ENCODE measurements at places on chromosomes 2 and 18. TPM values are rescaled to one million over a fixed set of nuclear protein-coding genes. Genes with fewer than 3 reads are reported as not detected.
A peak's percentile ranks its signal among the peaks of the same experiment; 100 is the strongest.

DNA sequence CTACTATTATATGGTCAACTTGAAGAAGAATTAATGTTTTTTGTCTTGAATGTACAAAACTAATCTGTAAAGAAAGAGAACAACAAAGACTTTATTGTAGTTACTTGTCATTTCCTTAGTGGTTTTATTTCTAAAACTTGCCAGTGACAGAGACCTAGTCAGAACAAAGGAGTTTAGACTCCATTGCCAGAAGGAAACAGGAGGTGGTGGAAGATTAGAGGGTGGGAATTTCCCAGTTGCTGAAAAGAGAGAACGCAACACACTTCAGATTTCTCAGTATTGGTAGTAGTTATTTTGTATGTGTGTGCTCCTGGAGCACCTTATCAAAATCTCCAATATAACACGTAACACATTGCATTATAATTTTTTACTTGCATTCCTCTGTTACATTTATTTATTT is 81.4 kb downstream of the CDCA7 start:
- peaks cover 11% of the 10 kb centered on the region for H3K4me1 ChIP-seq
- H3K4me3 ChIP-seq, result no peak overlapping the region

Gene ANKRD23
- 0.71 TPM for total RNA-seq

Gene REG1B
- not detected for total RNA-seq

- no peaks in the 10 kb centered on the region for H3K27me3 ChIP-seq
- H3K27ac ChIP-seq, result peak overlapping the region; percentile 91
- H3K4me3 ChIP-seq, result peak overlapping the region; percentile 88
- H3K4me1 ChIP-seq, result peaks cover 17% of the 10 kb centered on the region
- peaks cover 5% of the 10 kb centered on the region for H3K36me3 ChIP-seq
- no peak for DNase-seq
These were observed 91.2 kb downstream of the HDAC4 start for GRCh38 chr2:239309398-239310245.

DNA sequence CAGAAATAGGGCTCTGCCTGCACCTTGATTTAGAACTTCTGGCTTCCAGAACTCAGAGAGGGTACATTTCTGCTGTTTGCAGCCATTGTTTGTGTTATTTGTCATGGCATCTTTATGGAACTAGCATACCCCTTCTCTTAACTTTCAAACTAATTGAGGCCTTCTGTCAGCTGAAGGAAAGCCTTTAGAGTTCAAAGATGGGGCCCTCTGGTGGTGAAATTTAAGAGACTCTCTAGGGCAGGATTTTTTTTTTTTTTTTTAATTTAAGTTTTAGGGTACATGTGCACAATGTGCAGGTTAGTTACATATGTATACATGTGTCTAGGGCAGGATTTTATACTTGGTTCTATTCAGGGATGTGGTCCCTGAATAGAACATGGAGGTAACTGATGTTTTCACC is 260.6 kb upstream of the LINC00305 start:
- H3K27me3 ChIP-seq, result no peaks in the 10 kb centered on the region
- DNase-seq, result no peak
- no peaks in the 10 kb centered on the region for H3K36me3 ChIP-seq
- no peaks in the 10 kb centered on the region for H3K4me1 ChIP-seq
- no peak overlapping the region for H3K27ac ChIP-seq

DNA sequence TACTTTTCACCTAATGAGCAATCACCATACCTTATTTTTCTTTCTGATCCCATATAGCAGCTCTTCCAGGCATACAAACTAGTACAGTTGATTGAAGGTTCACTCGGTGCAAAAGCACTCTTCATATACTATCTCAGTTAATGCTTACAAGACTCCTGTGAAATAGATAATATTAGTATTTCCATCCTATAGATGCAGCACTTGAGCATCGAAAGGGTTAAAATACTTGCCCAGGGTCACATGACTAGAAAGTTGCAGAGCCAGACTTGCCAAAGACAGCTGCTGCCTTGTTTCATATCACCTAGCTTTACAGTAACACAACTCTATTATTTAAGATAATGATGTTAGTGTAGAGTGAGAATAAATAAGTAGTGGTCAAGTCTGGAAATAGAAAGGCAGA is 466.0 kb upstream of the TNP1 start:
- H3K4me1 ChIP-seq, result peaks cover 33% of the 10 kb centered on the region
- no peak overlapping the region for H3K4me3 ChIP-seq
- H3K27me3 ChIP-seq, result no peaks in the 10 kb centered on the region

Gene CDCA7
- total RNA-seq, result 9.1 TPM

DNA sequence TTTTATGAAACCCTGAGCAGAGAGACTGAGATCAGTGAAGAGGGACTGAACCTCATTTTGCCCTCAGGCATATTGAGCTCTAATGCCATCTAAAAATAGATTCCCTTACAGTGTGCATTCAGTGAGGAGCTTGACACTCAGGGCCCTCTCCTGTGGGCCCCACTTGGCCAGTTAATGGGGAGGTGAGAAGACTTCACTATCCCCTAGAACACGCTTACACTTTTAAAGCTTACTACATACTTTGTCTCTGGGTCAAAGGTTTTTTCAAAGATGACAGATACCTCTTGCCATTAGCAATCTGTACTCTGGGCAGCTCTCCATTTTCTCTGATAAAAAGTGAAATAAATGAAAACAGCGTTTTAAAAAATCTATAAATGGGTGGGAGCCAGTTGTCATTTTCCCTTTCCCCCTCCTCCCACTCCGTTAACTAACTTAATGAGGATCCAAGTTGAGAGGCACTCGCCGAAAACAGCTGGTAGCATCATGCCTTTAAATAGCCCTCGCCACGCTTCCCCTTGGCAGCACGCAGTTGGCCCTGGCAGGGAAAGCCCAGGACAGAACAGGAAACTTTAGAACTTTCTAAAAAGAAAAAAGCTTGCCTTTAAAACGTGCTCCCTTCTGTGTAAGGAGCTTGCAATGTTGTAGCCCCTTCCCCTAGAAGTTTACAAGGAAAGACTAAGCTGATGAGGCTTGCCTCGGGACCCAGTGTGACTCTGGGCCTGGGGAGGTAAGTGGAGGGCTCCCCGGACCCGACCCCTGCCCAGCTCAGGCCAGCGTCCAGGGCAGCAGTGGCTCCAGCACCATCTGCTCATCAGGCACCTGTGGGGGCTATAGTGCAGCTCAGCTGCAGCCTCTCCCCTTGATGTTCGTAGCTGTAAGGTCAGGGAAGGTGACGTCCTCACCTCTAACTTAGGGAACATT is 58.8 kb upstream of the FOSL2 start:
- no peak overlapping the region for H3K27ac ChIP-seq
- no peak for DNase-seq
- H3K27me3 ChIP-seq, result no peaks in the 10 kb centered on the region
- peaks cover 17% of the 10 kb centered on the region for H3K36me3 ChIP-seq
- peaks cover 26% of the 10 kb centered on the region for H3K4me1 ChIP-seq

- no peaks in the 10 kb centered on the region for H3K36me3 ChIP-seq
- H3K4me1 ChIP-seq, result peaks cover 6% of the 10 kb centered on the region
- H3K27ac ChIP-seq, result no peak overlapping the region
These were observed 19.8 kb downstream of the DTNA start for GRCh38 chr18:34729740-34730355.

Gene PPP1CB
- total RNA-seq, result 209 TPM

DNA sequence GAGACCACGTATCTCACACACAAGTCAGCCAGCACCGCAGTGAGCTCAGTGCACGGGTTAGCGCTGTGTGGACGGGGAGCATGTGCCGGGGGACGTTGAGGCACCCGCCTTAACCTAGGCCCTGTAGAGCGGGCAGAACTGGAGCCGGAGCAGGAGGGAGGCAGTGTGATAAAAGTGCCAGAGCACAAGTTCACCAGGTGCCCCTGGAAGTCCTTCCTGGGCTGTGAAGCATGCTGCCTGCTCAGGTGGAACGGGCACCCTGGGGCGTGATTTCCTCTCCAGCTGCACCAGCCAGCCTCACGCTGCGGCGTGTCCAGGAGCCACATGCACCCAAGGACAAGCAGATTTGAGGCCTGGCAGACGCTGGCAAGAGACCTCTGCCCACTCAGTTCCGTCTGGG is 50.3 kb downstream of the ITGB1BP1 start:
- H3K27me3 ChIP-seq, result peaks cover 11% of the 10 kb centered on the region
- H3K4me3 ChIP-seq, result no peak overlapping the region
- peaks cover 54% of the 10 kb centered on the region for H3K4me1 ChIP-seq

DNA sequence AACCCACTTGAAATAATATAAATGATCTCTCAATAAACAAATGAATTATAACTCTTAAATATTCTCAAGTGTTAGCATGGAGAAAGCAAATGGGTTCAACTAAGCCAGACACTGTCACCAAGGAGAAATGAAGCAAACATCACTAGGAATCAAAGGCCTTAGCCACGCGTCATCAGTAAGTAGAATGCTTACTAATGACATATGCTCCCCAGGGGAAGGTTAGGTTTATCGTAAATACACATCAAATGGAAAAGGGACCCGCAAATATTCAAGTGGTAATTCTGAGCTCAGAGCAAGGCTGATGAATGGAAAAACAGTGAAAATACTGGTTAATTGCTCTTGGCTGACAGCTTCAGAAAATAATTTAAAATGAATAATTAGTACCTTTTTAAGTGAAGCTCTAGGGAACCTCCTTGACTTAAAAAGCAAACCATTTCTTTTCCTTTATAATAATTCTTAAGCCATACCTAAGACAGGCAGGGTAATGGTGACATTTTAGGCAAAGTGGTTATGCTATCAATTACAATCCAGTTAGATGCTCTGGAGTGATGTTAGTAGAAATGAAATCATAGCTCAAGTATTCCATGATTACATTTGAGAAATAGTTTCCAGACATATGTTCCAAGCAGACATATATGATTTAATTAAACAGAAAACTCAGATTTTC is 101.5 kb downstream of the ALPK2 start:
- no peaks in the 10 kb centered on the region for H3K27me3 ChIP-seq
- no peak overlapping the region for H3K4me3 ChIP-seq
- H3K27ac ChIP-seq, result 0 out of 2 replicates have a peak overlapping the region, but pooled peaks have one; percentile 1

Gene BMP10
- total RNA-seq, result not detected

DNA sequence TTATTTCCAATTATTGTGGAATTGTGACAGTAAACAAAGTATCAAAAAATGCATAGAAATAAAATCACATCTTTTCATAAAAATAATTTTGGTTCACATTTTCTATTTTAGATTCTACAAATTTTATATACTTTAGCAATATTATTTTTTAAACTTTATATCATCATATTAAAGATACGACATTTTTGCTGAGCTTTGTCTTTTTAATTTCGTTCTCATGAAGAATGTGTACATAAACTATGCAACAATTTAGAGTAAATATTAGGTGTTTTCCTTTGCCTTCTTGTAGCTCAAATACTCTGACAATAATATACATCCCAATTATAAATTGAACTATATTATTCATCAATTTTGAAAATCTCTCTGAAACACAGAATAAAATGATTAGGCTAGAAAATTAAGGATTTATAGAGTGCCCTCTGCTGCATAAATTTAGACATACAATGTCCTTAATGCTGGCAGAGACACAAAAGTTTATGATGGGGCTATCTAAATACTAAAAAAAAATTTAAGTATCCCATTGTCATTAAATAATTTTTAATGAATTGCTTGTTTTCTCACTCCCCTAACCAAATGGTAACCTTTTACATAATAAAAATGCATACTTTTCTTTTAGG is 45.7 kb downstream of the CCDC102B start:
- DNase-seq, result no peak
- no peaks in the 10 kb centered on the region for H3K36me3 ChIP-seq
- peaks cover 32% of the 10 kb centered on the region for H3K4me1 ChIP-seq

Gene PSMA8
- not detected for total RNA-seq
